Activated CD4-positive, alpha-beta T cell treated with anti-CD3 and anti-CD28 coated beads for 4 hours (primary cell): ENCODE measurements at places on chromosomes 7 and 10.

- DNase-seq = no peak
Measured at GRCh38 chr7:156547884-156548561, 92.6 kb upstream of the RNF32 start.

- DNase-seq = no peak
Measured at GRCh38 chr10:29643771-29644501, 9.2 kb upstream of the SVIL start.

- no peak for DNase-seq
Measured at GRCh38 chr10:107689323-107689722, 524.8 kb upstream of the SORCS1 start.

GRCh38 chr10:7928536-7928935, 110.2 kb downstream of the TAF3 start:
- no peak for DNase-seq
